ENCODE measurements at places on chromosomes 2 and 18.

DNA sequence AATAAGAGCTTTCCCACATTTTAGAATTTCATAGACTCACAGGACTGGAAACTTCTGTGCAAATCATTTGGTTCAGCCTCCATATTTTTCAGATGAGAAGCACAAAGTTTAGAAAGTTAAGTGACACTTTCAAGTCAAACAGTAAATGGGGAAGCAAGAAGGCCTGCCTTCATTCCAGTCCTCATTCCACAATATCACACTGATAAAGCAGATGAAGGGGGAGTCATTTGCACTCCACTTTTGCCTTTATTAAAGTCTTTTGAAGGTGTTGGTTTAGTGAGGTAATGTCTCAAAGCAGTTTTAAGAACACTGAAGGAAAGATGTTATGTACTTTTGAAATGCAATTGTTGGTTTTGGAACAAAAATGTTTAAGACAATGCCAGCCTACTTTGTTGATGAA is 32.7 kb upstream of the STAT4 start:
- no peak for DNase-seq

DNA sequence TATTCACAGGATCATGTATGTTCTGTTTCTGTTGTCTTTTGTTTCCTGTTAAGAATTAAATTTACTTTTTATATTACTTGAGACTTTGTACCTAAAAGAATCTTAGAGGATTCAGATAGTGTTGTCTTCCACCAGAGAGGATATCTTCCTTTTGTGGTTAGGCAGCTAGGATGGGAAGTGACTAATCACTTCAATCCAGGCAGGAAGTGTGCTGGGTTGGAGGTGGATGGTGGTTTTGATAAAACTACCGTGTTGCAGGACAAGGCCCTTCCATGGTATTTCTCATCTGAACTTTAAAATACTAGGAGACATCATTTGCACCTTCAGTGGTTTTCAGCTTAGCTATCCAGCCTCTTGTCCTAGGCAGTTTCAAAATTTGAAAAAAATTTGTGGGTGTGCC is 728.6 kb upstream of the CDH2 start:
- no peak for DNase-seq

DNA sequence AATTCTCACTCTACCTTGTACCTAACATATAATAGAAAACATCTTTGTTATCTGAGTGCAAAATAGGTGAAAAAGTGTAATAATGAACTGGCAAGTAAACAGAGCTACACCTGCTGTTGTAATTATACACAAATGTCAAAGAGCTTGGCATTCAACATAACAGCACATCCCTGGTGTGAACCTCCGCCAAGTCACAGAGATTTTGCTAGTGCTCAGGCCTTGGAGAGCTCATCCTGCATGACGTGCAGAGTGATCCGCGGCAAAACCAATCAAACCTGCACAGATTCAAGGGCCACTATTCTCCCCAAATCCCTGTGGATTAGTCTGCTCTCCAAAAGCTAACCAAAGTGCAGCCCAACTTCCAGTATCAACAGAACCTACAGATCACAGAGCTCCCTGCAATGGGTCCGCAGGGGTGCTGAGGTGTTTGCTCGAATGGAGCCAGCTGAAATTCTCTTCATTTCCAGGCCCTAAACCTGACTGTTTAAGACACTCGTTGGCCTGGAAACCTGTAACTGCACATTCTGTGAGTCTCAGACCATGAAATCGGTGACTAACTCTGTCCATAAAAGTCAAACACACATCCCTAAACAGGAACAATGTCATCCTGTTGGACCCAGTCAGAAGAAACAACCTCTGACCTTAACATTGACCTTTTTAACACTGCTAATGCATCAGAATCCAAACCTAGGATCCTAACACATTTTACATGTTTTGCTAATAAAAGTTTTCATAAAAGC is 111.8 kb downstream of the EPB41L3 start:
- no peak for DNase-seq

GRCh38 chr2:158822193-158822592 is 27.1 kb downstream of the DAPL1 start:
- no peak for DNase-seq

DNA sequence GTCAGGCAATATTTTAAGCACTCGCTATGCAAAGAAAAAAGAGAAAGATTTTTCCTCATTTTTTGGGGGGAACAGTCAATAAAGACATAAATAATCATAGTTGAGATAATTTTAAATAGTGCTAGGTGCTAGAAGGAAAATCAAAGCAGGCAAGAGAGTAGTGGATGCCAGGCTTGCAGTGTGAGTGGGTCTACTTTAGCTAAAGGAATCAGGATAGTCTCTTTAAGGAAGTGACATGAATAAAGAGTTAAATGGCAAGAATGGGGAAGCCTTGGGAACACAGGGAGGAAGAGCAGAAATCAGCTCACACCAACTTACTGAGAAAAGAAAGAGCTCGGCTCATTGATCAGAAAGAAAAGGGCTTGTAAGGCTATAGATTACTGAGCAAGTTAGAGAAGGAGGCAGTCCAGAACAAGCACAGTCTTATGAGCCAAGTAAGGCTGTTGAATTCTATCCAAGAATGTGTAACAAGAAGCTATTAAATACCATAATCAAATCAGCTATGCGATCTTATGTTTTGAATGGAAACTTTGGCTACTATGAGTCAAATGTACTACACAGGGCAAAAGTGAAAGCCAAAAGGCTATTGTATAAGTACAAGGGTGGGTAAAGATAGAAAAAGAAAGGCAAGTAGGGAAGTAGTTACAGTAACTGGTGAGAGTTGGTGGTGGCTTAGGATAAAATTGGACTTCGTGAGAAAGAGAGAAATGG is 833.8 kb upstream of the PIK3C3 start:
- no peak for DNase-seq

DNA sequence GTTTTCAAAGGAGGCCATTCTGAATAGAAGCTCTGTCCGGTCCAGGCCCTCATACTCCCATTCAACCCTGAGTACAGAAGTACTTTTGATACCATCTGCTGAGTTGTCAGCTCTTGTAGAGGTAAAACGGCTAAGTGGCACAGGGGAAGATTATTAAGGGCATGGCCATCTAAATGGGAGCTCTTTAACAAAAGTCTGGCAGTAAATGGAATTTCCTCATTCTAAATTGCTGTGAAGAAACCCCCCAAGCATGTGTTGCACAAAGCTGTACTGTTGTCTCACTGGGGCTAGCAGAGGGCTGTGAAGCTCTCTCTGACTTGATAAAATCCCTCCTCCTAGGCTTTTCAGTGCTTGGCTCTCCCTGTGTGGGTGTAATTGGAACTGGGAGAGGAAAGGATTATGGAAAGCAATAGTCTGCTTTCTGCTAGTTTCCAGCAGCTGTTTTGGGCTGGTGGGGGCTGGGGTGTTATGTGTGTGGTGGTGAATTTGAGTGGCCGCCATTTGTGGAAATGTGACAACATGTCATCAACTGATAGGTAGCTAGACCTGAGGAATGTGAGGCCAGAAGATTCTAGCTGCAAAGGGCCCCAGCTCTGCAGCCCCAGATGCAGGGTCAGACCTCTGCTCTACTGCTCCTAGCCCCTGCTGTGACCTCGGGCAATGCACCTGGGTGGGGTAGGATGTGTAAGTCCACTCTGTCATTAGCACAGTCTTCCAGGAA is 65.1 kb downstream of the MAP4K4 start:
- no peak for DNase-seq

GRCh38 chr2:2039826-2040225 is 291.2 kb downstream of the MYT1L start:
- DNase-seq, result no peak

GRCh38 chr2:140596447-140596846 is 1534.4 kb downstream of the LRP1B start:
- no peak for DNase-seq

DNA sequence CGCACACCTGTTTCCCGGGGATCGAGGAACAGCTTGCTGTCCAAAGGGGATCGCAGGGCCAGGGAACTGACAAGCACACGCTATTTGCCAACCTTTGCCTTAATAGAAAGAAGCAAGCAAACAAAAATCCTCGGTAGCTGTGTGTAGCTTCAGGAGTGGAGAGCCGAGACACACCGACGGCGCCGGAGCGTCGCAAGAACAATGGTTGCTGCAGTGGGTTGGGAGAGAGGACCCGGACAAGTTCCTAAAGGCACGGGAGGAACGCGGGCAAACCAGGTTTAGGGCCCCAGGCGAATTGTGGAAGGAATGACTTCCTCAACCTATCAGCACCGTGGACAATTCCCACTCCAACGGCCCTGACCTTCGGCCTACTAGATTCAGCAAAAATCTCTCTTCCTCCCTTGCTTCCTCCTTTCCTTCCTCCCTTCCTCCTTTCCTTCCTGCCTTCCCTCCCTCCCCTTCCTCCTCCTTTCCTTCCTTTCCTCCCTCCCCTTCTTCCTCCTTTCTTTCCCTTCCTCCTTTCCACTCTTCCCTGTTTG is 4.9 kb upstream of the NEUROD1 start:
- no peak for DNase-seq

DNA sequence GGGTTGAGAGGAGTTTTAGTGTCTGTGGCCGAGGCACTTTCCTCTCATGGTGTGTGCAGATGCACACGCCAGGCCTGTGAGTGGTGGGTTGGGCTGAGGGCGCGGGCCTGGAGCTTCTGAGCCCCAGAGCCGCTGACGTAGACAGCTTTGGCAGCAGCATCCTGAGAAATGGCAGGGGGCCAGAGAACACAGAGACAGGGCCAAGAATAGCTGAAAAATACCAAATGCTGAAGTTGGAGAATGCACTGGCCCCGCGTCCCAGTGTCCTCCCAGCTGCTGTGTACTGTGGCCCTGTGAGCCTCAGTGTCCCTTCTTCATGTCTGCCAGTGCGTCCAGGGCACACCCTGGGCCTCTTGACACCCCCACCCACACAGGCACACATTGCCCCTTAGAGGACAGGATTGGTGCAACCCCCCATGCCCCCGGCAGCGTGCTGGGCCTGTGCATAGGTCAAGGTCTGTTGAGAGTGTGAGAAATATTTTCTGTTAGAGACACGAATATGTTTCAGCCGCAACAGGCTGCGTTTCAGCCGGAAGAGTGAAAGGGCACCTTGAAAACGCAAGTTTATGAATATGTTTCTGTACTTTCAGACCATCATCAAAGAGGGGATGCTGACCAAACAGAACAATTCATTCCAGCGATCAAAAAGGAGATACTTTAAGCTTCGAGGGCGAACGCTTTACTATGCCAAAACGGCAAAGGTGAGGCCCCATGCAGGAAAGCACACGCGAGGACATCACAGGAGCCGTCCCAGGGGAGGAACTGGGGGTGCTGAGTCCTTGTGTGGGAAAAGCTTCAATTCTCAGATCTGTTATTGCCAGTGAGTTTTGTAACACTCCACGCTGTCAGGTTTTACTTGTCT is 33.6 kb downstream of the DGKD start:
- no peak for DNase-seq

- no peak for DNase-seq
Measured at GRCh38 chr2:212832211-212833195, 293.9 kb upstream of the ERBB4 start.

DNA sequence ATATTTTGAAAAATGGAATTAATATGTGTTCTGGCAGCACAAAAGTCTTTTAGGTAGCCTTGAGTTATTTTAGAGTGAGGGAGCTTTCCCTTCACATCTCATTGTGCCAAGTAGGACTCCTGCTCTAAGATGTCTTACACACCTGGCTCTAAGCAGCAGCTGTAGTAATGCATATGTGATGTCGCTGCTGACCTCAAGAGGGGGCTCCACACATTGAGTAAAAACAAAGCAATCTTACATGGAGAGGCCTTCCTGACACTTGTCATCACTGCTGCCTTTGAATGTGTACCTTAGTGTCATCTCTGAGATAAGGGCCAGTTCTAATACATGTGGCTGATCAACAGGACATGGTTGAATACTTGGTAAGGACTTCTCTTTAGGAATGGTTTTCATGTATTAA is 75.8 kb downstream of the ACTR3 start:
- peak; percentile 69 for DNase-seq

- DNase-seq, result no peak
Measured at GRCh38 chr2:12731701-12732280, 15.1 kb downstream of the TRIB2 start.

DNA sequence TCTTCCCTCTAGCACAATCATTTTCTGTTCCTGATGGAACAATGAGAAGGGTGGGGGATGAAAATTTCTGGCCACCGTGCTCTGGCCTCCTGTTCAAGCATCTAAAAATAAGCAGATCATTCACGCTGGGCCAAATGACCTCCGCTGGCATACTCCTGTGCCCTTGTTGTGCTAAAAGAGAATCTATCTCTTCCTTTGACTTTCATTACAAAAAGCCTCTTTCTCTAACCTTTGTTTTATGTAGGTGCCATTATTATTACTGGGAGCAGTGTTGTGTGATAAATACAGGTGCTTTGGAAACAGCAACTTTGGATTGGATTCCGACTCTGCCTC is 44.6 kb upstream of the B3GNT2 start:
- no peak for DNase-seq

DNA sequence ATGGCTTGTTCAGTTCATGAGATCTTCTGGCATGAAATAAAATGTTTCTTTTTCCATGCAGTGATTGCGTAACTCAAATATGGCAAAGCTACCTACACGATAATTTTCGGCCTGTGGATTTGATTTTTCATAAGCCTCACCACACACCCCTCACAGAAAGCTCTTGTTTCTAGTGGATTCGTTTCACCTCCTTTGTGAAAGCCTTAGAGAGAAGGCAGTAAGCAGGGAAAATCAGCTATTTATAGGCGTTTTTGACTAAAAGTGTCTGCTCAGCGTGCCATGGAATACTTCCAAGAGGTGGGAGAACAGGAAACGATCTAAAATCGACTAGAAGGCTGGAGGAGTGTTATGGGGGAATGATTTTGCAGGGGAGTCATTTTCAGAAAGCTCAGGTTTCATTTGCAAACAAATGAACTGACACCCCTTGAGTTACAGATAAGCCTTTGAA is 417.9 kb downstream of the TGIF1 start:
- DNase-seq, result no peak

- DNase-seq, result no peak
Measured at GRCh38 chr2:240794178-240794721, 25.8 kb downstream of the KIF1A start.

DNA sequence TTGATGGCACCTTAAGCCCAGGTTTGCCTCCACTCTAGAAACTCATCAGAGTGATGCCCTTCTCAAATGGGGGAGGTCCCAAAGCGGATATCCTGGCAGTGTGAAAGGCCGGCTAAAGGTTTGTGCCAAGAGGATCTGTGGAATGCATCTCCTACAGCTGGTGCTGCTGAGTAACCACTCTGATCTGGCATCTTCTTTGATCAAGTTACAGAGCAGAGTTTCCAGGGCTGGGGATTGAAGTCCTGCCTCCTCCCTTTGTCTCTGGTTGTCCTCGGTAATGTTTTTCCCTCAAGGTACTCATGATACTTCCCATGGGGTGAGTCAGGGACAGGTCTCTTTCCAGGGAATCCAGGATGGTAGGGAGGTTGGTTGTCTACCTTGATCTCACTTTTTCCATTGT is 24.6 kb downstream of the PRKRA start:
- no peak for DNase-seq
